ENCODE measurements at places on chromosomes 12 and 14. TPM values are rescaled to one million over a fixed set of nuclear protein-coding genes. Genes with fewer than 3 reads are reported as not detected.

Gene VASH1
- 2.8 TPM for total RNA-seq

Gene RFX4
- total RNA-seq = not detected

Gene NID2
- 145 TPM for total RNA-seq

Gene SERPINA5
- total RNA-seq = 0.12 TPM

Gene LTBP2
- total RNA-seq = 99.9 TPM

Gene PLXNC1
- total RNA-seq = 1.1 TPM

Gene JPH4
- not detected for total RNA-seq

Gene HOXC4
- not detected for total RNA-seq

Gene CLEC9A
- not detected for total RNA-seq

Gene IFT43
- total RNA-seq = 20.9 TPM

Gene NINJ2
- total RNA-seq = 0.98 TPM

Gene OASL
- 0.23 TPM for total RNA-seq

Gene REM2
- total RNA-seq = 0.08 TPM

Gene CCDC177
- not detected for total RNA-seq

Gene EPYC
- total RNA-seq = not detected

Gene CYP27B1
- not detected for total RNA-seq

Data from smooth muscle cell of the coronary artery (primary cell).